ENCODE measurements at places on chromosomes 7 and 10. TPM values are rescaled to one million over a fixed set of nuclear protein-coding genes. Genes with fewer than 3 reads are reported as not detected.

The HERC4 gene
- 53.8 TPM for total RNA-seq

The PTF1A gene
- total RNA-seq: not detected

The VDAC2 gene
- total RNA-seq: 98.6 TPM

The PANK1 gene
- total RNA-seq: 7.1 TPM

DNA sequence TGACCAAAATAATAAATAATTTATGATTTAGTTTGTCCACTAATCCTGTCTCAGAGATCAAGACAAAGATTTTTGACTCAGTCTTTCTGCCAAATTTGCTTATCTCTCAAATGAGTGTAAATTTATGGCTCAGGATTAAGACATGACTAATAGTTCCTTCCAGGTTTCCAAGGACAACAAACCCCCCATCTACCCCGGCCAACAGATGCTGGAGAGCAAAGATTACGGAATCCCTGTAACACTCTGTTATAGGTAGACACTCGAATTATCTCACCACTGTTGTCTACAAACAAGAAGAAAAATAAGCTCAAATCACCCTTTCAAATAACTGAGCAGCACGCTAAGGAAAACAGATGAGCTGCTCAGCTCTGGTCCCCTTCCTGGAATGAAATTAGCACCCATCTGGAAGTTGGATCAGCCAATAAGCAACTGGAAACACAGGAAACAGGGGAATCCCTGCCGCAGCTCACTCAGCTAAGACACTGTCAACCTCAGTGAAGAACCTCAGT is 56.8 kb upstream of the SVIL start:
- no peak for DNase-seq

DNA sequence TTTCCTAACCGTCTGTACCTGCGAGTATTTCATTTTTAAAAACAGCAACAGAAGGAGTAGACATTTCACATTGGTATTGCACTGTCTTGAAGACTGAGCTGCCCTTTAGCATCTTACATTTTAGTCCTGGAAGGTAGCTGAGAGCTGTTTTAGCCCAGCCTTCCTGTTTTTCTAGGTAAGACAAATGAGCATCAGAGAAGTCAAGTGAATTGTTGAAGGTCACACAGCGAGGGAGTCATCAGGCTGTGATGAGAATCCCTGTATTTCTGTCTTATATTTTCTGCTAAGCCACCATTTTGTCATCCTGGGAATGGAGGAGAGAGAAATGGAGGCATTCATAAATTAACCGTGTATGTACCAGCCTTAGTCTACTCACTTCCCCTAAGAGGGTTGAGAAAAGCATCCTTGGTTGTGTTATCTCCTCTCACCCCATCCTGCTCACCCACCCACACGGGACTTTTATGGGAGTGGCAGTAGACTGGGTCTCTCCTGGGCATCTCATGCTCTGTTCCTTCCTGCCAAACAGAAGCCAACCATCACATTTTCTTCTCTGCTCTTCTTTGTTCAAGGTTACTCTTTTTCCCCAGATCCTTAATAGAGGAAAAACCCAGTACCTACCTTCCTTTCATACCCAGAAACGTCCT is 8.5 kb downstream of the RBM20 start:
- DNase-seq: no peak

- DNase-seq: no peak
Observed at GRCh38 chr7:146700015-146700560, 583.5 kb downstream of the CNTNAP2 start.

DNA sequence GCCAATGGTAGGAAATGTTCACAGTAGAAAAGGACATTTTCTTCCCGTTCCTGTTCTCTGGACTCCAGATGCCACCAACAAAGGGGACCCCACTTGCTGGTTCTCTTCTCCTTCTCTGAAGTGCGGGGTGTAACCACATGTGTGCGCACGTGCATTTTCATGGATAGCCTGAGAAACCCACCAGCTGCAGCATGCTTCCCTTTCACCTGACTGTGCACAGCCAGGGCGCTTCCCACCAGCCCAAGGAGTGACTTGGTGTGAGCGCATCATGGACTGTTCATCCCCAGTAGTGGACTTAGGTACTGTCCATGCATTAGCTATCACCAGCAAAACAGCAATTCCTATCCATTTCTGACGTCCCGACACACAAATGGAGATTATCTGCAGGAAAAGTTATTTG is 29.6 kb upstream of the DPYSL4 start:
- no peak for DNase-seq

GRCh38 chr10:26381986-26382385 is 56.2 kb upstream of the APBB1IP start:
- no peak for DNase-seq

DNA sequence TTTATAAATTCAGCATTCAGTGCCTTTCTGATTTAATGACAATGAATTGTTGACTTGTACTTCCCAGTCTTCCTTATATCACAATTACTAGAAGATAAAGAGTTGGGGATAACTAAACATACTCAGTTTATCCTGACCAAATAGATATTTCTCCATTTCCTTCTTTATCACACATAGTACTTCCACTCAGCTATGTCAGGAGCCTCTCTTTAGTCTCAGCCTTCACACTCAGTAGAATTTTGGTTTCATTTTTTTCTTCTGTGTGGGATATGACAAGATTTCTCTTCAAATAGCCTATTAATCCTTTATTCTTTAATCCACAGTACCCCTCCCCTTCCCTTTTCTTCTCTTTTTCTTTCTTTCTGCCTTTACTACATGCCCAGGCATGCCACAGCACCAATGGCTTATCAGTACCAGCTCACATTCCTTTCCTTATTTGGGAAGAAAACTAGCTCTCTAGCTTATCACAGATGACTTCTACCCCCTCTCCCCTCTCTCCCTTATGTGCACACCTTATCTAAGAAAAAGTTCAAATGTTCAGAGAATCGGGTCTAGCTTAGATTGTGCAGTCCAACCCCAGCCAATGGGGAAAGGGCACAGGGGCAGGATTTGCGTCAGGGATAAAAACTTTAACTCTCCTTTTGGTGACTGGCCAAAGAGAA is 109.0 kb downstream of the PHF14 start:
- DNase-seq: no peak
